CD4-positive, CD25-positive, alpha-beta regulatory T cell (primary cell): ENCODE measurements at places on chromosomes 1 and 21.

DNA sequence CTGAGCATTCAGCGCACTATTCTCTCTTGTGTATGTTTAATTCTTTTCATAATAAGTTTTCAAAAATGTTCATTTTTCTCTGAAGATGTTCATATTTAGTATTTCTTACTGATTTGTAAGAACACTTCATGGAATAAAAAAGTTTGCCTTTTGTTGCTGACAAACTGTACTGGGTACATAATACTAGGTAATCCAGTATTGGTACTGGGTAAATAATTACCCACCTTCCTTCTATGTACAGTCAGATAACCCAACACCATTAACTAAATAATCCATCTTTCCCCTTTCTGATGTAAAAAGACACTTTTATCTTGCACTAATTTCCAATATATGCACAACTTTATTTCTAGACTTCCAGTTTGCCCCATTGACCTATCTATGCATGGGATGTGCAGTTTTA lies 23.9 kb downstream of the APP start:
- no peak for DNase-seq

DNA sequence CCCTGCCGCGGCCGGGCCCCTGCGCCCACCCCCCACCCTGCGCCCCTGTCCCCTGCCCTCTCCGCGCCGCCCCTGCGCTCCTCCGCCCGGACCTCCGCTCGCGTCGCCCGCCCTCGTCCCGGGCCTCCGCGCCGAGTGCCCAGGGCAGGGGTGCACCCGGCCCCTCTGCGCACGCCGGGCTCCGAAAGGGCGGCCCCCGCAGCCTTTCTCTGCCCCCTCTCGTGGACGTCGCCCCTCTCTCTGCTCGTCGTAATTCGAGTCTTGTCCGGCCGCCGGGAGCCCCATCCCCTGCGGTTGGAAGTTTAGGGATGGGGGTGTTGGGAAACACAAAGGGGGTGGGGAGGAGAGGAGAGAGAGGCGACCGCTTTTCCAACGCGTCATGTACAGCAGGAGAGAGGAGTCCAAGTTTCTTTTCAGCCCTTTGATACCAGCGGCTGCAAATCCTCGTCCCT lies 407 bp downstream of the GALNT2 start:
- peak; percentile 23 for DNase-seq

- DNase-seq = no peak
Observed at GRCh38 chr1:228147151-228147693, 2.5 kb upstream of the GJC2 start.

GRCh38 chr1:108034396-108034795 lies 69.4 kb upstream of the VAV3 start:
- no peak for DNase-seq

GRCh38 chr1:154972517-154973343 lies 1.8 kb upstream of the CKS1B start:
- DNase-seq = no peak

- DNase-seq = no peak
Observed at GRCh38 chr1:51960262-51960661, 30.2 kb downstream of the RAB3B start.

- DNase-seq = no peak
Observed at GRCh38 chr1:26070296-26070962, 3.0 kb upstream of the TRIM63 start.

GRCh38 chr1:11357276-11357675 lies 84.3 kb downstream of the UBIAD1 start:
- no peak for DNase-seq

GRCh38 chr21:38930066-38930465 lies 124.3 kb downstream of the ETS2 start:
- no peak for DNase-seq

DNA sequence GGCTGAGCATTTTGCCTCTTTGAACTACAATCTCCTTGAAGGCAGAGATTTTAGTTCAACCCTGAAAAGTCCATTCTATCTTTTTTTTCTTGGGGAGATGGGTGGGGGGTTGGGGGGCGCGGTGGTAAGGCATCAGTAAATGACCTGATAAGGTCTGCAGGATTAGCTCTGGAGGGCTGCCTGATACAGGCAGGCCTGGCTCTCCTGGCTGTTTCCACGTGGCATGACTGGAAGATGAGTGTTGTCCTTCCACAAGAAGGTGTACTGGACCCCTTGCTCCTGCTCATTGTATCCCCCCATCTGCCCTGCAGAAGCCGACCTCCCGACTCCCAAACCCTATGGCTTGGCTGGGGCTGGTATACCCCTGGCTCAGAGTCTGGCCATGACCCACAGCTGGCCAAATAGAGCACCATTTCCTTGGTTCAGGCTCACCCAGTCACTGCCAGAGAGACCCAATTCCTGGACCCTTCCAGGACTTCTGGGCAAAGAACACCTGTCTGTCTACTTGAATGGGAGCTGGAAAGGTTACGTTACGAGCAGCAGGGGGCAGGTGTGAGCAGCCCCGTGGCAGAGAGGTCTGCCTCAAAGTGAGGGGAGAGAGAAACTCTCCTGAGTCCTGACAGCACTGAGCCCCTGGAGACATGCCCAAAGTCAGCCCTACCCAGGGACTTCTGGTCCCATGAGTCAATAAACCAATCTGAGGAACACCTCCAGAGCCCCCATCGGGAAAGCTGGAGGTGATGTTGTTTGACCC lies 17.0 kb downstream of the DHRS3 start:
- peak; percentile 53 for DNase-seq

DNA sequence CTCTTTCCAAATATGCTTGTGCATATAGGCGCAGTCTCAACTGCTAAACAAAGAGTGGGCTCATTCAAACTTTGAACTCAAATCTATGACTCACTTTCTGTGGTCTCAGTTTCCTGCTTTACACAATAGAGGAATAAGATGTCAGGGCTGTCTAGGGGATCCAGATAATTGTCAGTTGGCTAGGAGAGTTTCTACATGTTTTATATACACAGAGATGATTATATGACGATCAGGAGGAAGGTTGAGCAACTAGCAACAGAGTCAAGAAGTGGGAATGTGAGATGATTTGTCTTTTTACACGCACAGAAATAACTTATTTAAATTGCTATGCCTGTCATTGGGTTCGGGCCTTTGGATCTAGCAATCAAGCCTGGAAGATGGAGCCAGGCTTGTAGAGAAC lies 299.4 kb upstream of the LYPLAL1 start:
- no peak for DNase-seq

- peak; percentile 87 for DNase-seq
Observed at GRCh38 chr1:101178688-101179491, 57.9 kb upstream of the S1PR1 start.

- no peak for DNase-seq
Observed at GRCh38 chr1:107379826-107380225, 239.0 kb downstream of the NTNG1 start.

DNA sequence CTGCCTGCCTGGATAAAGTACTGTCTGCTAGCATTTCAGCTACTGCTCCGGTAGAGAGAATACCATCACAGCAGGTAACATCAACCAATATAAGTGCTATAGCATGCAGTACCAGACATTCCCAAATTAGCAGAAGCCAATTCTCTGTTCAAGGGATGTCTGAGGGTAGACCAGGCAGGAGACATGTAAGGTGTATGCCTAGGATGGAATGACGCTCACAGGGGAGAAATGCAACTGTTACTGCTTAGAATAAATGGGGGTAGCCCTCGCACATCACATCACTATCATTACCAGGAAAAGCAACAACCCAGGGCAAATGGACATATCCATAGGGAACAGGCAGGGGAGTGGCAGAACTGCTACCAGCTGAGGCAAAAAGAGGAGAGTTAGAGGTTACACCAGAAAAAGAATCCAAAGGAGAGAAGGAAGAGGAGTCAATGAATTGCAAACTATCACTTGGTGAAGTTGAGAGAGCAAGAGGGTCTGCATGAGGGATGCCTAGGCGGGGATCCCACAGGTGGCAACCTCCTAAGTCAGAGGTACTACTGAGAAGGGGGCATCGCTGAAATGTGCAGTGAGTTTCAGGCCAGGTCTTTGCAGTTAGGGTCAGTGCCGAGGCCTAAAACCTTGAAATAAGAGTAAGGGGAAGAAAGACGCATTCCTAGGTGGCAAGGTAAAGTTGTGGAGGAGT lies 1.1 kb downstream of the UBE2Q1 start:
- peak; percentile 16 for DNase-seq

- no peak for DNase-seq
Observed at GRCh38 chr1:118986555-118987467, 1.3 kb downstream of the TBX15 start.

GRCh38 chr1:20291645-20292084 lies 990 bp downstream of the VWA5B1 start:
- no peak for DNase-seq

GRCh38 chr1:18324246-18324645 lies 156.5 kb upstream of the KLHDC7A start:
- no peak for DNase-seq

GRCh38 chr21:23936224-23936623 lies 1671.1 kb downstream of the MRPL39 start:
- peak; percentile 16 for DNase-seq

DNA sequence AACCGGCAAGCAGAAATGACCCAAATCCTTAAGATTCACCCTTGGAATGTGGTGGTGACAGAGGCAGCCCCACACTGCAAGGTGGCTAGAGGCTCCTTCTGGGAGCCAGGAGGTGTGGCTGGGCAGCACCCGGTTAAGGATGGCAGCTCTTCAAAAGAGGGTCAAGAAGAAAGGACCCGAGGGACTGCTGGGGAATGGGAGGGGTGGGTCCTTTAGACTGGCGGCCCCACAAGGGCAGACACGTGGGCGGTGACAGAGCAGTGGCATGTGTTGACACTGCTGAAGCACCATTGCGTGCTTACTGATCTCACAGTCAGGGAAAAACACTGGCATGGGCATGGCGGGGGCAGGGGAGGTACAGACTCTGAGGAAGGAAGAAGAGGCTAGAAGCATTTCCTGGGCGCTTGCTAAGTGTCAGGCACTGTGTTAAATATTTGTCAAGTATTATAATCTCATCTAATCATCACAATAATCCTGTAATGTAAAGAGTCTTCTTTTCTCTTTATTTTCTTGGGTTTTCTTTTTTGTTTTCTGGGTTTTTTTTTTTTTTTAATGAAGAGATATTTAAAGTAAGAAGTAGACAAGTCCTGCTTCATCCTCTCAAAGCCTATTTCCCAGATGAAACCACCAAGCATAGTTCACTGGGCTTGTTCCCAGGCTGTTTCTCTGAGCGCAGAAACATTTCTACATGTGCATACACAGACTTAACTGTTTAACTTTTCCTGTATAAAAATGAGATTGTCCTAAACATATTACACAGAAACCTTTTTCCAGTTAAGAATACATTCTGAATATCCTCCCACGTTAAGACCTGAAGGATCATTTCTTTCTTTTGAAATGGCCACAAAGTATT lies 165.8 kb upstream of the EDN2 start:
- peak; percentile 68 for DNase-seq

- DNase-seq = no peak
Observed at GRCh38 chr1:223670458-223671159, 5.1 kb upstream of the CAPN8 start.

GRCh38 chr1:223631473-223631872 lies 34.0 kb downstream of the CAPN8 start:
- DNase-seq = no peak

- DNase-seq = no peak
Observed at GRCh38 chr1:159444511-159444910, 5.0 kb downstream of the OR10J1 start.

GRCh38 chr1:158155673-158156072 lies 25.0 kb upstream of the CD1D start:
- no peak for DNase-seq

- DNase-seq = no peak
Observed at GRCh38 chr1:170230323-170230722, 84.6 kb downstream of the NTMT2 start.

DNA sequence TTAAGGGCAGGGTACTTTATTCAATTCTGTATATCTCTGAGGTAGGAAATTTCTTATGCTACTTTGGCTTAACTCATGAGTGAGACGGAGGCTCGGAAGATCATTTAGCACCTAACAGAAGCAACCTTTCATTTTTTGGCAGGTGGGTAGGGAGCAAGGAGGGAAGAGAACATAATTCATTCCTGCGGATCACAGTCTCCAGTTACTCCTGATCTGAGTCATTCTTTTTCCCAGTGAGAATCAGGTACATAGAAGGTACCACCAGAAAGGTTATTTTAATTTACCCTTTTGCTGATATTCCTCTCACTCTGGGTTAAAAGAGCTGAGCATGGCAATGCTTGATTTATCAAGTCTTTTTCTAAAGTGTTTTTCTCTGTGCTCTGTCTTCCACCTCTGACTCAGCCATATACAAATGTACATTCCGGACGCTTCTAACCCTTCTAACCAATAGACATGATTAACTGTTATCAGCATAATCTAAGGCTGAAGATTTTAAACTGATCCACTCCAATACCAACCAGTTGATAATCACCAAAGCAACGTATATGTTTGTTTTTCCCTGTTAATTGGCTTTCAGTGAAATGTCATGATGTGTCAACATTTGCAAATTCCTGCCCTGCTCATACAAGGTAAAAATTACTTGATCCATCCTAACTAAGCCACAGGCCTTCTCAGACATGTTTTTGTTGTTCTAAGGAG lies 271.7 kb downstream of the DUSP10 start:
- no peak for DNase-seq

- DNase-seq = no peak
Observed at GRCh38 chr1:162670928-162671663, 38.8 kb downstream of the DDR2 start.

DNA sequence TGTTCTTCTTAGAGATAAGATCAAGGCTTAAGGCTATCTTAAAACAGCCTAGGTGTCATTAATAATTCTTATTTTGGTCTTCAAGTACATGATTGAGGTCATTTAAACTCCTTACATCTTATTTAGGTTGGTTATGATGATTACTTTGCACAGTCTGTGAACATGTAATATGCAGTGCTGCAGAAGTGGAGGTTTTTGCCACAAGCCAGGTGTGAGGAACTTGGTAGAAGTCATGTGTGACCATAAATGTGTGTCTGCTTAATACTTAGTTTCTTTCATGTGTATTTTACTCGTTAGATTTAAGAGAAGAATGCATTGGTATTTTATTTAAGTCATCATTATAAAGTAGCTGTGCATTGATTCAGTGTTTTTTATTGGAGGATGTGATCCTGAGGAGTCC lies 10.1 kb downstream of the ATG4C start:
- no peak for DNase-seq

GRCh38 chr1:51760872-51761271 lies 117.7 kb downstream of the NRDC start:
- no peak for DNase-seq

GRCh38 chr21:37865156-37865555 lies 51.1 kb downstream of the KCNJ6 start:
- no peak for DNase-seq
